NCI-H446 (cell line): ENCODE measurements at places on chromosomes 3 and 15.
A peak's percentile ranks its signal among the peaks of the same experiment; 100 is the strongest.

GRCh38 chr3:82030916-82031315 is 269.5 kb upstream of the GBE1 start:
- DNase-seq: peak; percentile 26

DNA sequence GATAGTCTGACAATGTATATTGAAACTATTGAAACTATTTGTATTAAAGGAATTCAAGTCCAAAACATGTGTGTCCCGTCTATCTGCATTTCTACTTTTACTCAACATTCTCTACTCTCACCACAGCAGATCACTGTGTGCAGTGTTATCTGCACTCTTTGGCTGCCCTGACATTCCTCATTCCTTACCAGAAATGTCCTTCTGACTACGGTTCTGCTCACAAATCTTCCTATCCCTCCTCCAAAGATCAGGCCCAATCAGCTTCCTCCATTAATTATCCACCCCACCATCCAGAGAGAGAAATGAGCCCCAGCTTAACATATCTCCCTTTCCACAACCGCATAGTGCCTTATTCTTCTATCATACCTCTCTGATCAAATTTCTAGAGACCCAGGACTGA is 94.7 kb downstream of the TBL1XR1 start:
- DNase-seq: no peak

- DNase-seq: no peak
Observed at GRCh38 chr15:96334017-96334704, 3.7 kb downstream of the NR2F2 start.

DNA sequence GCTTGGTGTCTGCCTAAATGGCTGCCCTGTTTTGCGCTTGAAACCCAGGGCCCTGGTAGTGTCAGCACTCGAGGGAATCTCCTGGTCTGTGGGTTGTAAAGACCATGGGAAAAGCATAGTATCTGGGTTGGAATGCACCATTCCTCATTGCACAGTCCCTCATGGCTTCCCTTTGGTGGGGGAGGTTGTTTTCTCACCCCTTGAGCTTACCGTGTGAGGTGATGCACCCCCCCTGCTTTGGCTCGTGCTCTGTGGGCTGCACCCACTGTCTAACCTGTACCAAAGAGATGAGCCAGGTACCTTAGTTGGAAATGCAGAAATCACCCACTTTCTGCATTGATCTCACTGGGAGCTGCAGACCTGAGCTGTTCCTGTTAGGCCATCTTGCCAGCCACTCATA is 104.7 kb downstream of the MBNL1 start:
- DNase-seq: no peak
